Kasumi-1 (cell line): ENCODE measurements at places on chromosomes 1 and 21.

DNA sequence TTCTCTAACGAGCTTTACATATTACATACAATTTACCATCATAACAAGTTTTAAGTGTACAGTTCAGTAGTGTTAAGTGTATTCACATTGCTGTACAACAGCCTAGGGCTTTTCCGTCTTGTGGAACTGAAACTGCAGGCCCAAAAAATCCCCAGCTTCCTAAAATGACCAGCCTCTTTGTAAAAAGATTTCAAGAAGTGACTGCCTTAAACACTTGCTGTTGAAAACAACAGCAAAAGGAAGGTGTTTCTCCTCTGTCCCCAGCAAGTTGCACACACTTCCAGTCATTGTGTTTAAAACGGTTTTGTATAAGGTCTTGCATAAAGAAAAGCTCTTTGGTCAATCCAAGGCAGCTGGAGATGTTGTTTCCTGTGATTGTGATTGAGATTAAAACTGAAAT lies 16.0 kb upstream of the GBP1 start:
- no peak for DNase-seq

DNA sequence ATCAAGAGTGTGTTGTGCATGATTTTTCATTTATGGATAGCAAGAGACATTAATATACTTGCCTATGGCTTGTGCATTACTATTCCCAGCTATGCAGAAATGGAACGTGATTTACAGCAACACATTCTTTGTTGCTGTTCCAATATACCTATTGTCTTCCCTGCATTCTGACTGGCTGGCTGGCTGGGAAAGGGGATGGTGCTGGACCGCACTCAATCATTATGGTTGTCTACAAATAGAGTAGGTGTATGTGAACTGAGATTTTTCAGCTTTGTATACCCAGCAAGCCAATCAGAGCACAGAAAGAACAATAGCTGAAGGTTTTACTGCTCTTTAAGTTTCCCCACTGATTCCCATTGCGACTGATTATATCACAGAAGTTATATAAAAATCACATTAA lies 167.5 kb downstream of the ATG4C start:
- no peak for DNase-seq

DNA sequence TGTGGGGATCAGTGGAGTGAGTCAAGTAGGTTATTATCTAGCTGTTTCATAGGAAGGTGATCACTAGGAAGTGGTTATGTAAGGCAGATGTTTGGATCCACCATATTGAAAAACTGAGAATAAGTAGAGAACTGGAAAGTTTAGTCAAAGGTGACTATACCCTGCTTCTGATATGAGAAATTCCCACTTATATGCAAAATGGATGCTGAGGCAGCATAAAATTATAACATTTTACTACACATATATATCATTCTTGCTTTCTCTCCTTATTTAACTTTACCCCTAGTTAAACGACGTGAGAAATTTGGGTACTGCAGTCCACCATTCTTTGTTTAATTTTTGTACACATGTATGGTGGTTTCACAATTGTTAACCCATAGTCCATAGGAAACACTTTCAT lies 142.4 kb downstream of the ADGRL4 start:
- DNase-seq, result no peak

GRCh38 chr1:184025242-184025675 lies 12.3 kb downstream of the COLGALT2 start:
- no peak for DNase-seq

DNA sequence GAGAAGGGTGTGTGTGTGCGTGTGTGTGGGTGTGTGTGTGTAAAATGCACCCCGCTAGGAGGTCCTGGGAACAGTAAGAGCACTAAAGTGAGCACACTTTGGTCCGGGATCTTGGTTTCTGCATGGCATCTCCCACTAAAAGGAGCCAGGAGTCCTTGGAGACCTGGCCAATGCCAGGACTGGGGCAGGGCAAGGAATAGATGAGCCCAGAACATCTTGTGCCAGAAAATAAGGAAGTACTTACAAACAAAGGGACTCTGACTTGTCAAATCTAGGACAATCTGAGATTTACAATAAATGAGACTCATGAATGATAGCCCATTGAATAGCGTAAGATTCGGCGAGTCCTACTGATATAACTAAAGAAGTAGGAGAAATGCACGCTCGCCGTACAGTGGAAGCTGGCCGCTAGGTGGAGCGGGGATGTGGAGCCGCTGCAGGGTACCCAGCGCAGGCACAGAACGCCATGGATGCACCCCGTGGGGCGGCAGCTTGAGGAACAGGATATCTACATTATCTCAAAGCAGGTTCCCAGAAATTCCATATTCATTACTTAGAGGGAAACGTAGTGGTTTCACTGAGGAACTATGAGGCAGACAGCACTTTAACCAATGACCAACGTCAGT lies 7.1 kb downstream of the SLC37A1 start:
- DNase-seq, result no peak

GRCh38 chr1:116292929-116293725 lies 79.9 kb upstream of the ATP1A1 start:
- no peak for DNase-seq

GRCh38 chr1:53576381-53576801 lies 117.2 kb downstream of the DMRTB1 start:
- DNase-seq, result no peak

GRCh38 chr1:910881-911721 lies 12.6 kb upstream of the SAMD11 start:
- DNase-seq, result no peak

- DNase-seq, result no peak
Measured at GRCh38 chr1:5705751-5706150, 286.5 kb downstream of the NPHP4 start.

GRCh38 chr1:31259746-31260145 lies 20.1 kb upstream of the NKAIN1 start:
- no peak for DNase-seq

DNA sequence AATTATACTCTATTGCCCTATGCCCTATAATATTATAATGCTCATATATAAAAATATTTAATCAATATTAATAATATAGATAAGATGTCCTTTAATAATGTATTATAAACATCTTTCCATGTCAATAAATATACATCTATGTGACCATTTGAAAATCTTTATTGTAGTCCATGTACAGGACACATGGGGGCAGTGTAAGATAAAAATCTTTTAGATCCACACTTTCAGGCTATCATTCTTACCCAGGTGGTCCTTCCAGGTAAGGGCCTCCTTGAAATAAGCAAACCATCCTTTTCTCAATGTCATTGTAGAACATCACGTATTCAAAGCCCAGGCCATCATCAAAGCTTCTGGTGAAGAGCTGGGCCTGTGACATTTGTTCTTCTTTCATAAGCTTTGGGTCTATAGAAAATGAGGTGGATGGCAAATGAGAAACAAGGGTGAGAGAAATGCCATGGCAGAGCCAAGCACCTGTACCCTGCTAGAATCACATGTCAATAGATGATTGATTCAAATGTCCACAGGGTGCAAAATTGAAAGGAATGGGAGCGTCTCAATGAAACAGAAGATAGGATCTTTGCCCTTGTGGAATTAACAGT lies 20.2 kb downstream of the THEM4 start:
- DNase-seq, result peak; percentile 19

DNA sequence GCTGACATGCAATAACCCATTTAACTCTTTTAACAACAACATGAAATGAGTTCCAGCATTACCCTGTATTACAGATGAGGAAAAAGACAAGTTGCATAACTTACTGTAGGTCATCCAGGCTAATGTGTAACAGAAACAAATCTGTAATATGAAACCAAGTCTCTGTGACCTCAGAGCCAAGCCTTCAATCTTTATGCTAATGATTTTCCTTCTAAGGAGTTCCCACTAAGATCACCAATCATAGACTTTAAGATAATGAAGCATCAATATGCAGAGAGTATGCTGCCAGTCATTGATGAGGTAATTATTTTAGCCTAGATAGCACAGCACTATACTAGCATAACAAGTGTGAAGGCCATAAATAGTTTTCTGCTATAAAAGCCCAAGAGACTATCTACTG lies 35.6 kb upstream of the RNPC3 start:
- no peak for DNase-seq

- no peak for DNase-seq
Measured at GRCh38 chr1:56355422-56355821, 223.9 kb downstream of the PLPP3 start.

GRCh38 chr1:96714881-96715280 lies 6.7 kb upstream of the PTBP2 start:
- DNase-seq, result no peak

- no peak for DNase-seq
Measured at GRCh38 chr1:44254392-44254910, 41.2 kb downstream of the DMAP1 start.

DNA sequence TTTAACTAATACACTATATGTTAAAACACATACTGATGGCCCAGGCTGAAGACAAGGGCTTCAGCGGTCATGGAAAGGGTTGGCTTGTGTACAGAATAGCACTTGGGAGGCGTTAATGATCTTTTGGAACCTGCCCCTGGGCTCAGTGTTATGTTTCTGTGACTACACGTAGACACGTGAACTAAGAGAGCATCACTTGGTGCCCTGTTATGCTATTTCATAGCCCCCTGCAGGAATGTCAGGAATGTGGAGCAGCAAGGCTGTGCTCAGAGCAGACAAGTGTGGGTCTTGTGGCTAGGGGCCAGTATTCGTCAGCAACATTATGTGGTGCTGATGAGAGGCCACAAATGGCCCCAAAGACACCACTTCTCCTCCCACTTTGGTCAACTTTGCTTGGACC lies 132.4 kb downstream of the MAP3K21 start:
- DNase-seq, result no peak

- no peak for DNase-seq
Measured at GRCh38 chr21:45042664-45043161, 31.7 kb upstream of the ADARB1 start.

- DNase-seq, result no peak
Measured at GRCh38 chr1:2561446-2561845, 5.3 kb downstream of the TNFRSF14 start.

- DNase-seq, result no peak
Measured at GRCh38 chr1:202081992-202082391, 40.7 kb upstream of the GPR37L1 start.

- DNase-seq, result no peak
Measured at GRCh38 chr1:24284156-24284471, 35.0 kb upstream of the GRHL3 start.
